ENCODE measurements at places on chromosomes 12 and 14.

- no peak for DNase-seq
These were observed 222.3 kb downstream of the RAD51B start for GRCh38 chr14:68041876-68042354.

GRCh38 chr12:56126732-56127239 lies 1.3 kb upstream of the ESYT1 start:
- DNase-seq, result no peak

GRCh38 chr12:24723759-24724158 lies 225.1 kb downstream of the BCAT1 start:
- no peak for DNase-seq

- no peak for DNase-seq
These were observed 1.7 kb downstream of the ASCL4 start for GRCh38 chr12:107776171-107776570.

- DNase-seq, result no peak
These were observed 23.6 kb downstream of the SAMD4A start for GRCh38 chr14:54590481-54590880.

- DNase-seq, result no peak
These were observed 257.3 kb upstream of the LRFN5 start for GRCh38 chr14:41349289-41349910.
